Amniotic stem cell (primary cell): ENCODE measurements at places on chromosomes 7 and 10.

- DNase-seq, result no peak
Measured at GRCh38 chr10:50417486-50417885, 166.2 kb upstream of the ASAH2 start.

DNA sequence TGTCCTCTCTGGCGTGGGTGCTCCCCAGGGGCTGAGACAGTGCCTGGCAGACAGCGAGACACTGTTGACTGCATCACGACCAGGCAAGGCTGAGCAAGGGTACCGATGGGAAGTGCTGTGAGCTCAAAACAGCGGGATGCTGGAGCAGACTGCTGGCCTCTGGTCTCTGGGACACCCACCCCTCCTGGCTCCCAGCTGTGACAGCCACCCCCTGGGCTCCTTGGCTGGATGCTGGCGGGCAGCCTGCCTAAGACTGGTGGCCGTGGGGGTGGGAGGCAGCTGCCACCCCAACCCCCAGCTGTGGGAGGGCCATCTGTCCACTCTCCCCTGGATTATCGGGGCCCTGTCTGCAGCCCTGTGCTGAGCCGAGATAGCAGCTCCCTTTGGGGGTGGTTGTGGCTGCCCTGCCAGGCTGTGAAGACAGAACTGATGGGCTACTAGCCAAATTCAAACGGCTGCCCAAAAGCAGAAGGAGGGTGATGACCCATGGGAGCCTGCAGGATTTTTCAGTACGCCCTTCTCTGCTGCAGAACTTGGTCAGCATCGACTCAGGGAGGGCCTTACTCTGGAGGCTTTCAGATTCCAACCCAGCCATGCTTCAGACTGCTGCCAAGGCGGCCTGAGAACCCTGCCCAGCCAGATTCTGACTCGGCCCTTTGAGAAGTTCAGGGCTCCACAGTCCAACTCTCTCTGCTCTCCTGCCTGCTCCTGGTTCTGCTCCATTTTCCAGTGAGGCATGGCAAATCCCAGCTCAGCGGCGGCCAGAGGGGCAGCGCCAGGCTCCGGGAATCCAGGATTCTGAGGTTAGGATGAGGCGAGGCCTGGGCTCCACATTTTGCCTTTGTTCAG is 125.3 kb downstream of the NEURL1 start:
- DNase-seq, result no peak

DNA sequence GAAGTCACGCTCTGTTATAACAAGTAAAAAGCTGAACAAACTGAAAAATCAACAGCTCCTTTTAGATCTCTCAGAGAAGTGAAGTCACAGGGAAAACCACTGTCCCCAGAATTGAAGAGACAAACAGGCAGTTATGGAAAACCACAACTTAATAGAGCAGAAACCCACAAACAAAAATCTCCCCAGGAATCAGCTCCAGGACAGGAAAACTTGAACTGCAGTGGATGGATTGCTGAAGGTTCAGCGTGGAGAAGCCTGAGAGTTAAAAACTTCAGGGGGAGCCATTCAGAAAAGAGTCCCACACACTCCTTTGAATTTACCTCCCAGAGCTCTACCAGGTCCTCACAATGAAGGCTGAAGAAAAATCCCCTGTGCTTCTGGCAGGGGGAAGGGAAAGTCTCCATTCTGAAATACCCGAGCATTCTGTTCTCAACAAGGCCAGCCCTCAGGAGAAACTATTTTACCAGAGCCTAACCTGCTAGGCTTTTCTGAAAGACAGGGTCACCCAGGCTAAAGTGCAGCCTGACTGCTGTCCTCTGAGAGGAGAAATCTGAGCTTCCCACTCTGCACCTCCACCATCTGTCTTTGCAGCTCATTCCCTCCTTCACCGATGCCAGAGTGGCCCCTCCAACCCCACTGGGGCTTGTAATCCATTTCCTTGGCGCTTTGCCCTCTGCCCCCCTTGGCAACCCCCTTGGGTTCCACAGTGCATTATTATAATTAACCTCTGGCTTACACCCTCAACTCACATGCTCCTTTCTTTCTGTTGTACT is 65.0 kb upstream of the CCNY start:
- no peak for DNase-seq

DNA sequence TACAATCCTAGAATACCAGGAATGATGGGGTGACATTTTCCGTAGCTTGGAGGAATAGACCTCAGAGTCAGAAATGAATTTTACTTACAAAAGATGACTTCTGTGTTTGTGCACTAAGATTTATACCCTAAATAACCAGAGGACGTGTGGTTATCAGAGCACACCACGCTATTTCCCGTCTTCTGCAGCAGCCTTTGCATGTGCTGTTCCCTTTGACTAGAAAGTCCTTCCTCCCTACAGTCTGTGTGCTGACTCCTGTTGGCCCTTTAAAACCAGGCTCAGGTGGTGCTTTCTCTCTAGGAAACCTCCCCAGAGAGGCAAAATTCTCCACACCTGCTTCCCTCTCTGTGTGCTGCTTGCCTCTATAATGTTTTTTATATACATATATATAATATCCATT is 73.3 kb upstream of the SMNDC1 start:
- no peak for DNase-seq

DNA sequence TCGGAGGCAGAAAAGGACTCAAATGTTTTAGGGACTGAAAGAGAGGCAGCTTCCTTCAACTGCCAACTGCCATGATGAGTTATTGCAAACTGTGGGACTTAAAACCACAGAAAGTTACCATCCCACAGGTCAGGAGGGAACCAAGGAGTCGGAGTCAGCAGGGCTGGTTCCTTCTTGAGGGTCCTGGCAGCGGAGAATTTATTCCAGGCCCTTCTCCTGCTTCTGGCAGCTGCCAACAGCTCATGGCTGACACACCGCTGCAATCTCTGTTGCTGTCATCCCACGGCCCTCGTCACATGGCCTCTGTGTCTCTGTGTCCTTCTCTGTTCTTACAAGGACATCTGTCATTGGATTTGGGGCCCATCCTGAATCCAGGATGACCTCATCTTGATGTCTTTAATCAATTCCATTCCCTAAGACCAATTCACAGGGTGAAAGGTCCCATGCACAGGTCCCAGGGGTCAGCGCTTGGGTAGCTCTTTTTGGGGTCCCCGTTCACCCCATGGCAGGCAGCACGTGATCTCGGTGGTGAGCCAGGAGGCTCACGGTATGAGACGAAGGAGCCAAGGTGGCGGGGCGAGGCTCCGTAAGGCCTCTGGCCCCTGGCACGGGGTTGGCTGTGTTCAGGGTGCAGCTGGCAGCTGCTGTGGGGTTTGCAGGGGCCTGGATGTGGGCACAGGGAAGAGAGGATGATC is 27.4 kb upstream of the PSMG3 start:
- no peak for DNase-seq

GRCh38 chr10:59106441-59106840 is 70.0 kb upstream of the PHYHIPL start:
- no peak for DNase-seq

DNA sequence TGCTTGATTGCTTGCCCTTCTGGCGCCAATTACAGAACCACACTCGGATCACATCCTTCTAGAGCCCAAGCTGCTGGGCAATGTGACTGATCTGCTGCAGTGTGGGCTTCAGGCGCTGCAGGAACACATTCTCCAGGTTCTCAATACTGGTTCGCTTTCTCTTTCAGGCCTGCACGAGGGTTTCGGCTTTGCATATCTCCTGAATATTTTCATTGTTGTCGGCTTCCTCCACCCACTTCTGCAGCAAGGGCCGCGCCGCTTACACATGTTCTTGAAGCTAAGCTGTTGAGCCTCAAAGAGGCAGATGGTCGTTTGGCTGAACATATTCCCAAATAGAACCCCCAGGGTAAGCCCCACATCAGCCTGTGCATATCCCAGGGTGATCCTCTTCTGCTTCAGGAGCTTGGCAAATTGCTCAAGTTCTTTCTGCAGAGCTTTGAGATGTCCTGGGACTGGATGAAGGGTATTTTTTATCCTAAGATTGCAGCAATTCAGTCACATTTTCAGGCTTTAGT is 64.6 kb downstream of the HERC4 start:
- DNase-seq, result no peak

DNA sequence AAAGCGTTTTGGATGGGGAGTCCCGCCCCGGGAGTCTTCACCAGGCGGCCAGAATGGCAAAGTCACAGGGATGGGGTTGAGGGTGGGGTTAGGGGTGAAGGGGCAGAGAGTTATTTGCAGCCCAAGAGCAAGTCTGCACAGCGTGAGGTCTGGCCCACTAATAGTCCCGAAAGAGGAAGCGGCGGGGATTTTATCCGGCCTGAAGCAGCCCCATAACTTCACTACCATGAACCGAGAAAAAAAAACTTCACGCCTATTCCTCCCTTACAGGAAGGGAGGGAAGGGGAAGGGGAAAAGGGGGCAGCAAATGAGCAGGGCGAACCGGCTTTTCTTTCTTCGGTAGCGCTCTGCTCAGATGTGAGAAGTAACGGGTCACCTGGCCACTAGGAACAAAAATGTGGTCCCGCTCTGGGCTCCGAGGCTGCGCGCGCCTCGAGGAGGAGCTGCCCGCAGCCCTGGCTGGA is 712 bp downstream of the ITPRIP start:
- DNase-seq, result no peak

- no peak for DNase-seq
Measured at GRCh38 chr7:71885487-71885886, 526.7 kb downstream of the CALN1 start.

GRCh38 chr7:158646766-158647474 is 57.7 kb downstream of the NCAPG2 start:
- DNase-seq, result no peak

GRCh38 chr7:41817386-41817785 is 114.5 kb upstream of the INHBA start:
- no peak for DNase-seq

DNA sequence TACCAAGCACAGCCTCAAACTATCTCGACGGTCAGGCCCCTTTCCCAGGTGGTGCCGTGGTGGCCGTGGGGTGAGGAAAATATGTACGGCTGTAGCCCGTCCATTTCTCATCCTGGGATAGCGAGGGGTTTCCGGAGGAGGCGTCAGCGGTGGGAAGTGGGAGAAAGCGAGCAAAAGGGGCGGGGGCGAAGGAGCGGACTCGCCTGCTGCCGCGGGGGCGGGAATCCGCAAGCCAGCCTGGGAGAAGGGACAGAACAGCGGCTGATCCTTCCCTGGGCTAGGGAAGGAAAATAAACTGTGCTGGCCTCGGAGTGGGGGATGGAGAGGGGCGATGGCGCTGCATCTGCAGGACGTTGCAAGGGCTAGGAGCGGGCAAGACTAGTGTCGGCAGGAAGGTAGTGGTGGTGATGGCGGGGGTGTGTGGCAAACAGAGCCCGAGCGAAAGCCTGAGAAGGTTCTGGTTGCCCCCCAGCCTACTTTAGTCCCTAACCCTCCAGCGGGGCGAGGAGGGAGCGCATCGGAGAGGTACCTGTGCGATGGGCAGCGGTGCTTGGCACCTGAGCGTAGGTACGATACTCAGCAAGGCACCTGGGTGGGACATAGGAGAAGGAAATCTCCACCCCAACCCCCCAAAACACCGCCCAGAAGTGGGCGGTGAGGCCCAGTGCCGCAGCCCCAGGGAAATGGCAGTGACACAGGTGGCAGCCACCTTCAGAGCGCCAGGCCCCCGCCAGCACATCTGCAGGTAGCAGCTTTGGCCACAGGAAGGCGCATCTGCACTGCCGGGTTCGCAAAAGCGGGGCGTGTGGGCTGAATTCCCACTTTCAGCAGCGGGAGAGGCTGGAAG is 49.9 kb upstream of the STEAP1B start:
- no peak for DNase-seq

DNA sequence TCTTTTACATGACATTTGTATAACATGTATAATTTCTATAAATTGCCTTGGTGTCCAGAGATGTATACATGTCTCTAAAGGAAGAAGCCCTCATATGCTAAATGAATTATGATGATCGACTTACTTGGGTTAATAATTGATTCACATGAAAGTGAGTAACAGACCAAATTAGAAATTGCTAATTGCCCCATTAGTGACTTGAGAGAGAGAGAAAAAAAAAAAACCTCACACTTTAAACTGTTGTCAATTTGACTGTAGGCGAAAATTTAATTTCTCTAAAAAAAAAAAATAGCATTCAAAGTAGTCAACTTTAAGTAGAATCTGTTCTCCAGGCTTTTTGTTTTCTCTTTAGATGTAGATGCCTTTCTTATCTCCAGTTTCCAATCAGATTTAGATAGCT is 383.3 kb downstream of the SH2D4B start:
- no peak for DNase-seq

DNA sequence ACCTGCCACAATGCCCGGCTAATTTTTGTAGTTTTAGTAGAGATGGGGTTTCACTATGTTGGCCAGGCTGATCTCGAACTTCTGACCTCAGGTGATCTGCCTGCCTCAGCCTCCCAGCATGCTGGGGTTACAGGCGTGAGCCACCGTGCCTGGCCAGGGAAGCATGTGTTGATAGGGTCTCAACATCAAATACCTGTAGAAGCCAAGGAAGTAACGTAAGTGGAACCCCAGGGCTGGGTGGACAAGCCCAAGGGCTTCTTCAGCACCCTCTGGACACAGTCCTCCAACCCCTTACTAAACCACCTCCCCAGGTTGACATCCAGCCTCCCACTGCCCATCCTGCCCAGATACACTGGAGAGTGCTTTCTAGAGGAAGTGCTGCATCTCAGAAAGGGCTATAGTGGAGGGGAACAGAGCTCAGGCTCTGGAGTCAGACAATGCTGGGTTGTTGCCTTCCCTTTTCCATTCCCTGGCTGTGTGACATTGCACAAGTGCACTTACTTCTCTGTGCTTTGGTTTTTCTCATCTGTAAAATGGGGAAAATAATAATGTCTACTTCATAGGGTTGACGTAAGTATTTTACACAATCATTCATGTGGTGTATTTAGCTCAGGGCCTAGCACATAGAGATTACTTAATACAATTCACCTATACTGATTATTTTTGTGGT is 73.9 kb upstream of the KAT6B start:
- no peak for DNase-seq

DNA sequence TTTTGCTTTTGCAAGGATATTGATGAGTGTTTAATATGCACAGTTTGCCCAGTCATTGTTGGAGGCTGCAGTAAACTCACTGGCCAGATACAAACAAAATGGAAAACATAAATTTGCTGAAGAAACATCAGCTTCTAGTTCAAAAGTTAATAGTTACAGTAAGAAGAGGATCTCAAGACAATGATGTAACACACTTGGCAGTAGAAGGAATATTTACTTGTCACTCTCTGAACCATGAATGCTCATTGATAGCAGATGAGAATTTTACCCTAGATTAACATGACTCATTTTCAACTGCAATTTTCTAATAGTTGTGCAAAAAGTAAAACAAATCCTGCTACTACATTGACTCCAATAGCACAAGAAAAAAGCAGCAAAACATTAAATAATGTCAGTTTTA is 47.7 kb downstream of the VWC2 start:
- no peak for DNase-seq
